ENCODE measurements at places on chromosomes 5 and 9. TPM values are rescaled to one million over a fixed set of nuclear protein-coding genes. Genes with fewer than 3 reads are reported as not detected.

Gene SHOC1
- total RNA-seq = not detected

Gene FCN2
- total RNA-seq = not detected

Gene PROB1
- 4.1 TPM for total RNA-seq

Gene GPR151
- not detected for total RNA-seq

- peaks cover 66% of the 10 kb centered on the region for H3K27me3 ChIP-seq
- H3K4me1 ChIP-seq = peaks cover 4% of the 10 kb centered on the region
- peaks cover 2% of the 10 kb centered on the region for H3K36me3 ChIP-seq
Observed at GRCh38 chr5:38846379-38847011, 683 bp downstream of the OSMR start.

GRCh38 chr9:128371630-128372117 is 500 bp downstream of the URM1 start:
- H3K4me3 ChIP-seq = peak overlapping the region; percentile 93
- peak overlapping the region; percentile 90 for H3K27ac ChIP-seq
- peaks cover 7% of the 10 kb centered on the region for H3K36me3 ChIP-seq

GRCh38 chr9:30075022-30075421 is 2309.4 kb upstream of the ACO1 start:
- peaks cover 9% of the 10 kb centered on the region for H3K4me1 ChIP-seq
- no peak overlapping the region for H3K4me3 ChIP-seq
- DNase-seq = no peak
- no peaks in the 10 kb centered on the region for H3K36me3 ChIP-seq
- no peaks in the 10 kb centered on the region for H3K27me3 ChIP-seq

DNA sequence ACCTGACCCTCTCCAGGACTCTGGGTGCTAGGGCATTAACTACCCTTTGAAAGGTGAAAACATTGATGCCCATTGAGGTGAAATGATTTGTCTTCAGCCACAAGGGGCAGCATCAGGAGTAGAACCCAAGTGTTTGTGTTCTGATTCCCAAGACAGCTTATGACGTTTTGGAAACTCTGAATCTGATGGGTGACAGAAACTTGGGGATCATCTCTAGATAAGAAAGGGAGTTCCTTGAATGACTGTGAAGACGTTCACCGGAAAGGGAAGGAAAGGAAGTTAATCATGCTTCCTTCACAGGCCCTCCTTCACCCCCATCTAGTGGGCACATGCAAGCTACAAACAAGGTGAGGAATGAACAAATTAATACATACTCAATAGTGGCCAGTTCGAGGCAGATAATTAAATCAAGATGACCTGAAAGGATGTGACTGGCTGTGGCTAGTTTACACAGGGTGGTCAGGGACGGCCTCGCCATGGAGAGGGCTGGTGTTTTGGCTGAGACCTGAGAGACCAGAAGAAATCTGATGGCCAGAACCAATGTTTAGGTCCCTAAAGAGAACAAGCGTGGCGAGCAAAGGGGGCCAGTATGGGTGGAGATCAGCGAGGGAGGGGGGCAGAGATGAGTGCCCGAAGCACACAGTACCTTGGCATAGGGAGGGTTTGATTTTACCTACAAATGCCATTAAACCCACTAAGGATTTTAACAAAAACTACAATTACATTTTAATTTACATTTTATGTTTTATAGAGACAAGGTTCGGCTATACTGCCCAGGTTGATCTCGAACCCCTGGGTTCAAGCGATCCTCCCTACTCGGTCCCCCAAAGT is 937 bp upstream of the SLC26A2 start:
- peak overlapping the region; percentile 93 for H3K27ac ChIP-seq
- H3K36me3 ChIP-seq = peaks cover 9% of the 10 kb centered on the region
- peak; percentile 32 for DNase-seq
- H3K27me3 ChIP-seq = no peaks in the 10 kb centered on the region

- no peak for DNase-seq
- H3K4me3 ChIP-seq = no peak overlapping the region
- H3K4me1 ChIP-seq = no peaks in the 10 kb centered on the region
- no peaks in the 10 kb centered on the region for H3K27me3 ChIP-seq
Observed at GRCh38 chr5:120614531-120615180, 150.6 kb downstream of the PRR16 start.

GRCh38 chr5:68710514-68710913 is 383.3 kb upstream of the SLC30A5 start:
- H3K36me3 ChIP-seq = no peaks in the 10 kb centered on the region
- peaks cover 22% of the 10 kb centered on the region for H3K4me1 ChIP-seq
- H3K27me3 ChIP-seq = no peaks in the 10 kb centered on the region
- DNase-seq = no peak
- no peak overlapping the region for H3K4me3 ChIP-seq

- H3K27me3 ChIP-seq = no peaks in the 10 kb centered on the region
- H3K4me3 ChIP-seq = no peak overlapping the region
- peaks cover 3% of the 10 kb centered on the region for H3K4me1 ChIP-seq
- DNase-seq = no peak
- H3K27ac ChIP-seq = no peak overlapping the region
- H3K36me3 ChIP-seq = no peaks in the 10 kb centered on the region
Observed at GRCh38 chr5:113052041-113052795, 75.6 kb downstream of the DCP2 start.
